Epithelial cell of prostate (primary cell): ENCODE measurements at places on chromosomes 4 and X.

DNA sequence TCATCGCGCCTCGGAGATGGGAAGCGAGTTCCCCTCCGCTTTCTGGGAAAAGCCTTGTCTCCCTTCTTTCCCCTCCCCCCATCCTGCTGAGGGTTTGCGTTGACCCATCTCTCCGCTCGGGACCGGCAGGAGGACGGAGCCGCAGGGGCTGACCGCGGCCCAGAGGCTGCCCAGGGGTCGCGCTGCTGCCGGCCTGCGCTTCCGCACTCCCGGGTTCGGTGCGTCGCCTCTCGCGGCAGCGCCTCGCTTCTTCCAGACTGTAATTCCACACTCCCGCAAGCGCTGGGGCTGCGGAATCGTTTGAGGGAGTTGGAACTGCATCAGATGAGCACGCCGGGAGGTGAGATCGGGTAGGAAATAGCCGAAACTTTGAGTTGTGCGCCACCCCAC lies 88.3 kb downstream of the BCOR start:
- no peak for DNase-seq

GRCh38 chr4:120452001-120452400 lies 385.4 kb upstream of the MAD2L1 start:
- no peak for DNase-seq

- DNase-seq = peak; percentile 50
These were observed 13.2 kb downstream of the GALNT7 start for GRCh38 chr4:173181848-173182247.

DNA sequence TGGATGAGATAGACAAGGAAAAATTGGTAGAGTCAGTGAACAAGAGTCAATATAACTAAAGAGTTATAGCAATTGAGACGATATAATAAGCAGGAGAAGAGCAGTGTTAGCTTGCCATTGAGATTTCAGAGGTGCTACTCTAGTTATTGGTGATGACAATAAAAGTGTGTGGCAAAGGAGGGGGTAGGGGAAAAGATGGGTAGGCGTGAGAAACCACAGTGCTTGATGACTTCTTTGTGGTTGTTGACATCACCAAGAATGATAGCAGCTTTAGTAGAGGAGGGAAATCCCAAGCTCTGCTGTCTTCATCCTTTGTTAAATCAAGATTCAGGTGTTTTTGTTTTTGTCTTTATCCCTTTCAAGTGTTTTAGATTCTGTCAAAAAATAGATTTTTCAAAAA lies 179.9 kb upstream of the PPP3CA start:
- peak; percentile 10 for DNase-seq

- no peak for DNase-seq
These were observed 404.0 kb upstream of the F9 start for GRCh38 chrX:139126493-139126892.

GRCh38 chr4:48321312-48321711 lies 20.0 kb upstream of the SLAIN2 start:
- no peak for DNase-seq

- DNase-seq = no peak
These were observed 270.0 kb downstream of the ARHGAP24 start for GRCh38 chr4:85744950-85745349.

GRCh38 chr4:123356921-123357320 lies 39.7 kb upstream of the SPRY1 start:
- no peak for DNase-seq
